Endothelial cell (in vitro differentiated cells): ENCODE measurements at places on chromosomes 5 and 9. TPM values are rescaled to one million over a fixed set of nuclear protein-coding genes. Genes with fewer than 3 reads are reported as not detected.

DNA sequence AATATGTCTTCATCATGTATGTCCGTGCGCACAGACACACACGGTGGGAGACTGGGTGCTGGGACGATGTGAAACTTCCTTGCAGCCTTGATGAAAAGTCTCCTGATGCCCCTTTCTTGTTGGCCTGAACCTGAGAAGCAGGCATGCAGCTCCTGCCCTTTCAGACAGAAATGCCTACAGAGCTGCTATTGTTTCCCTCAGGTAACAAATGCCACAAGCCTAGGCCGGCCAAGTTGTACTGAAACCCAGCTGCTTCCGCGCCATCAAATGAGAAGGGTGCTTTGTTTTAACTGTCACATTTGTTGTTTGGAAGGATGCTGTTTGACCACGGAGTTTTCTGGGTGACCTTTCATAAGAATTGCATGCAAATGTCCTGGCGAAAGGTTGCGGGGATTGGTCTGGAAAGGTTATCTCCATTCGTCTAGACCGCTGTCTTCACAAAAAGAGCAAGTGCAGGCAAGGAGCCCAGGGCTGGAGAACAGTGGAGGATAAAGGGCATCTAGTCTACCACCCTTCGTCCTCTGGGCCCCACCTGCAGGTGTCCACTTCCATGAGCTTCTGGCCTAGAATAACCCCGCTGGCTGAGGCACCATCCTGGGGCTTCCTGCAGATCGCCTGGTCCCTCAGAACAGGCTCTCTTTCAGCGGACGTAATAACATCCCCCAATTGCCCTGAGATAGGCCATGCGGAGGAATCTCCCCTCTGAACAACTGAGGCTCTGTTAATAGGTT is 197.2 kb downstream of the SEMA6A start:
- DNase-seq = no peak

DNA sequence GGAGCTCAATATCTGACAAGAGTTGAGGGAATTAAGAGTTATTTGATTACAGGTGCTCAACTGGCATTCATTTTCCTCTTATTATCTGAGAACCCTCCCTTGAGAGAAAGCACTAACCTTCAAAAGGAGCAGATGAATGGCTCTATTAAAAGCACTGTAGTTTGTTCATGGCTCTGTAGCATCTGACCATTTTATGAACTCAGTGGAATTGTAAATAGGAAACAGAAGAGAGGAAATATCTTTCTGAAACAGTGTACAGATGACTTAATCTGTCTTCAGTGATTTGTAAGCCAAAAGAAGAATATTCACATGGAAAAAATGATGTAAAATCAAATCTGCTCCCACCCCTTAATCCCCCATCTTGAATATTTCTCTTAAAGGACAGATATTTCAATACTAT is 810.4 kb upstream of the GRAMD2B start:
- DNase-seq = no peak

GRCh38 chr5:93590493-93590892 is 7.5 kb downstream of the NR2F1 start:
- no peak for DNase-seq

GRCh38 chr5:16600397-16600796 is 16.4 kb downstream of the RETREG1 start:
- DNase-seq = no peak

DNA sequence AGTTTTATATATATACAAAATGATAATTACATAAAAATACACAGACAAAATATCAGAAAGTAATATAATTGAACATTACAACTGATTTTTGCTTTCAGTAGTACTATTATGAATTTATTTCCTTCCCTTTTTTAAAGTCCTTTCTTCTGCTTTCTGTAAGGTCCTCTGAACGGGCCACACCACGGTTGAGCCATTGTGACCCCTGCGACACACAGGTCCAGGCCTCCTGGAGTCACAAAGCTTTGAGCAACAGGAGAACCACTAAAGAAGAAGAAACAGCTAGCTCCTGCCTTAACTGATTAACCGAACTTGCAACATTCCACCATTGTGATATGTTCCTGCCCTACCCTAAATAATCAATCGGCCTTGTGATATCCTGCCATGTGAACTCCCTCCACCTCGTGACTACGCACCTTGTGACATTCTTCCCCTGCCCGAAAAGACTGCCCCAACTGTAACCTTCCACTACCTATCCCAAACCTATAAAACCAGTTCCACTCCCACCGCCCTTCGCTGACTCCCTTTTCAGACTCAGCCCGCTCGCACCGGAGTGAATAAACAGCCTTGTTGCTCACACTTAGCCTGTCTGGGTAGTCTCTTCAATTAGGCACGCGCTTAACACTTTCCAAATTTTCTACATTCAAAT is 375.0 kb upstream of the RFX3 start:
- DNase-seq = no peak

DNA sequence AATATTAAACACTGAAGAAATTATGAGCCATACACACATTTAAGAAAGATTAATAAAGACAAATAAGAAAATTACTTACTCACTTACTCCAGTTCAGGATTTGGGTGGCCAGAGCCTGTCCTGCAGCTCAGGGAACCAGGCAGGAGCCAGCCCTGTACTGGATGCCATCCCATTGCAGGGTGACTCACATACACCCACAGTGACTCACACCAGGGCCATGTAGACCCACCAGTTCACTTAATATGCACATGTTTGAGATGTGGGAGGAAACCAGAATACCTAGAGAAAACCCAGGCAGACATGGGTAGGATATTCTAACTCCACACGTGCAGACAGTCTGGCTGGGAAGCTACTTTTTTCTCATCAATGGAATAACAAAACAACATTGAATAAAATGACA is 49.6 kb upstream of the ADRB2 start:
- no peak for DNase-seq

CDH9 gene
- total RNA-seq = not detected

DMAC1 gene
- 48.4 TPM for total RNA-seq

RANBP3L gene
- not detected for total RNA-seq

ARSI gene
- total RNA-seq = 3.8 TPM
